HFFc6 (cell line): ENCODE measurements at places on chromosomes 4 and X. TPM values are rescaled to one million over a fixed set of nuclear protein-coding genes. Genes with fewer than 3 reads are reported as not detected.

The FABP2 gene
- total RNA-seq = not detected in 3 replicates

The GALNTL6 gene
- total RNA-seq = 0.07 TPM in 1 of 3 replicates, not detected in the others

GRCh38 chr4:112655270-112655669 is 18.3 kb downstream of the LARP7 start:
- H3K36me3 ChIP-seq = peaks cover 14% of the 10 kb centered on the region
- no peaks in the 10 kb centered on the region for H3K4me1 ChIP-seq
- H3K27me3 ChIP-seq = no peaks in the 10 kb centered on the region
- H3K4me3 ChIP-seq = no peak overlapping the region
- no peak overlapping the region for H3K27ac ChIP-seq

DNA sequence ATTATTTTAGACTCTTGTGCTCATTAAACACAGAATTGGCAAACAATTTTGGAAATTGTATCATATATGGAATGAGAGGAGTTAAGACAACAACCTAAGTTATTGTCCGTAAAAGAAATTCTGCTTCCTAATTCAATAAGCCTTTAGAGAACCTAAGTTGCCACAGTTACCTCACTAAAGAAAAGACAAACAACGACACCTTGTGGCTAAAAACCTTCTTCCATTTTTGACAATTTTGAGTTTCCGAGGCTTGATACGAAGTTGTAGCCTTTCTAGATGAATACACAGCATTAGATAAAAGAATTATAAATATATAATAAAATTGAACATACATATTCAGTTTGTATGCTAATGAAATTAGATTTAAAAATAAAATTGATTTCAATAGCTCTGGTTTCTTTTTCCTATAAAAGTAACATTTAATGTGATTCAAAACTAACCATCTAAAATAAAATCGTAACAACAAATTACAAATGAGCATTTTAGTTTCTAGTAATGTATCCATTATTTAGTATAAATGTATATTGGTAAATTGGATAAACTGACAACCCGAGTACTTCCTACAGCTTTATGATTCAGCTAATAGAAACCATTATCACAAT is 275.1 kb downstream of the GPM6A start:
- no peak overlapping the region for H3K4me3 ChIP-seq
- H3K36me3 ChIP-seq = 0 out of 2 replicates have a peak, but pooled peaks cover 2% of the 10 kb centered on the region

DNA sequence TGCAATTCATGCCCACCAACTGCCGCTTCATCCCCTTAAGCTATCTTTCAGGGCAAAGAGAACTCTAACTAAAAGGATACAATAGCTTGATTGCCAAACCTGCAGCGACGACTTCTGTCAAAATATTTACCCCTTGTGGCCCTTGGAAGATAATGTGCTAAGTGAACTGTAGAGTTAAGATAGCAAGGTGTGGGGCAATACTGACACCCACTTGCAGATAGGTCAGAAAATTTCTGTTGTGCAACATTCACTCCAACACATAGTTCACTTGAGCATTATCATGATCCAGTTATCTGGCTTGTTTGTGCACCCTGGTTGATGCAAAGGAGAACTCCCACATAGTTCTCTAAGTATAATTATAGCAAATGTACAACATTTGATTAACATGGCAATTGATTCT is 55.6 kb downstream of the RHOXF2B start:
- H3K4me3 ChIP-seq = no peak overlapping the region
- no peak overlapping the region for H3K27ac ChIP-seq
- no peaks in the 10 kb centered on the region for H3K4me1 ChIP-seq
- H3K36me3 ChIP-seq = no peaks in the 10 kb centered on the region

GRCh38 chr4:98976716-98977115 is 18.8 kb upstream of the METAP1 start:
- no peak overlapping the region for H3K4me3 ChIP-seq
- H3K27ac ChIP-seq = peak overlapping the region; percentile 21; the same call in 1 of the 2 replicates
- DNase-seq = peak; percentile 21
- peaks cover 9% of the 10 kb centered on the region for H3K4me1 ChIP-seq

- H3K4me3 ChIP-seq = no peak overlapping the region
- DNase-seq = no peak
- H3K27me3 ChIP-seq = peaks cover 12% of the 10 kb centered on the region
- no peak overlapping the region for H3K27ac ChIP-seq
These were observed 121.3 kb downstream of the EGF start for GRCh38 chr4:110034026-110034393.
